GM12891 (cell line): ENCODE measurements at places on chromosomes 11 and 22.
A peak's percentile ranks its signal among the peaks of the same experiment; 100 is the strongest.

- no peak for DNase-seq
Measured at GRCh38 chr11:47259232-47259977, 1.6 kb downstream of the NR1H3 start.

- no peak for DNase-seq
Measured at GRCh38 chr11:44746894-44747293, 20.1 kb downstream of the TSPAN18 start.

DNA sequence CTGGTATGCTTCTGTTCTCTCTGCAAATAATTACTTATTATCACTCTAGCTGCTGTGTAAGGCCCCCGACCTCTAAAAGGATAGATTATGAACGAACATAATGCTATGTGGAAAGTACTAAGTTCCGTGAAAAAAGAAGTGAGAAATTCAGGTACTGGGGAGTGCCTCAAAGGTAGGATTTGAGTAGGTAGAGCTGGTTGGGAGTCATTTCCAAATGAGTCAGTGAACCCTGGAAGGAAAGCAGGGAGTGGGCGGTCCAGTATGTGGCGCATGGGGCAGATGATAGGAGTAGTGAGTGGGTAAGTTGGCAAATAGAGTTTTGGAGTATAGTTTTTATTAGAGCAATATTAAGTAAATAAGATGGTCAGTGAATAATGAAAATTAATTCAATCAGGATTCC, 2.4 kb downstream of the ZC3H12C start:
- DNase-seq = no peak

DNA sequence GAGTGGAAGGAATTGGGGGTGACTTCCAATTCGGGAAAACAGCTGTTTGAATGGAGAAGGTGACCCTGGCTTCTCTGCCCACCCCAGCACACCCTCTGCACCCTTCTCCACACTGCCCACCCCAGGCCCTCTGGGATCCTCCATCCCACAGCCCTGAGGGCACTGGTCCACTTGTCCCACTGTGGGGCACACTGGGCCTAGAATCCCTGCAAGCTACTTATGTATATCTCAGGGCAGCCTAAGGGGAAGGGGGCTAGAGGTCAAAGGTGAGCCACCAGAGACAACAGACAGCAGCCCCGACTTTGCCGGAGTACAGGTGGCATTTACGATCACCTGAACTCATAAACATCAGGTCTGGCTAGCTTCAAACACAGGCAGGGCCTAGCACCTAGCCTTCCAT, 673 bp upstream of the SCUBE2 start:
- no peak for DNase-seq

- DNase-seq = peak; percentile 84
Measured at GRCh38 chr11:65927904-65928397, 8.7 kb downstream of the DRAP1 start.
